Effector memory CD8-positive, alpha-beta T cell (primary cell): ENCODE measurements at places on chromosomes 12 and 14.

DNA sequence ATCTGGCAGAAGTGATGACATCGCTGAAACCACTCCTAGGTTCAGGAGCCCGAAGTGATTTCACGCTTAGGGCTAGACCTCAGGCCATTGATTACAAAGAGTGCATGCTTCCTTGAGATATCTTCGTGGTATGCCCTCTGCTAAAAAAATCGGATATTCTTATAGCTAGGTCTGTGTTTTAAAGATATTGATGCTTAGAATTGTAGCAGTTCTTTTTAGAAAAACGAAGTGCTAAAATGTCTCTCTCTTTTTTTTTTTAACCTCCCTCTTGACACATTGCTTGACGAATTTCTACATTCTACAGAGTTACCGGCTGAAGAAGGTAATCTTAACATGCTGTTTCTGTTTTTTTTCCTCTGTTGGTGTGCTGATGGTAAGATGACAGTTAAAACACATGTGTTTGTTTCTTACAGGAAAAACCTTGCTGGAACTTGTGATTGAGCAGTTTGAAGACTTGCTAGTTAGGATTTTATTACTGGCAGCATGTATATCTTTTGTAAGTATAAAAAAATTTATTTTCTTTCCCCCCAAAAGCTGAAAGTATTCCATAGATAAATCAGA, 1.3 kb downstream of the ATP2A2 start:
- no peak for DNase-seq

DNA sequence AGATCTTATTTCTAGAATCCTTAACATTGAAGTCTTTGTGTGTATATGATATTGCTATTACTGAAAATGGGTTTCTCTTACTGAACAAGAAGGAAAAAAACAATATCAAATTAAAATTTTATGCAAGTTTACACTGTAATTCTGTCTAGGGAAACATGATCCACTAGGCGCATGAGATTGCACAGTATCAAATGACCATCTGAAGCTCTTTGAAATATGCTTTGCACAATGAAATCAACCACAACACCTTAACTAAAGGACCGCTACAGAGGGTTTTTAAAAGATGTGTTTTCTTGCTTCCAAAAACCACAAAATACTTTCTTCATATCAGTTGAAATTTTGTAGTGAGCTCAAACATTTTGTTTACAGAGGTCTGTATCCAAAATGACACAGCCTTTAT, 15.1 kb upstream of the KERA start:
- DNase-seq = no peak

DNA sequence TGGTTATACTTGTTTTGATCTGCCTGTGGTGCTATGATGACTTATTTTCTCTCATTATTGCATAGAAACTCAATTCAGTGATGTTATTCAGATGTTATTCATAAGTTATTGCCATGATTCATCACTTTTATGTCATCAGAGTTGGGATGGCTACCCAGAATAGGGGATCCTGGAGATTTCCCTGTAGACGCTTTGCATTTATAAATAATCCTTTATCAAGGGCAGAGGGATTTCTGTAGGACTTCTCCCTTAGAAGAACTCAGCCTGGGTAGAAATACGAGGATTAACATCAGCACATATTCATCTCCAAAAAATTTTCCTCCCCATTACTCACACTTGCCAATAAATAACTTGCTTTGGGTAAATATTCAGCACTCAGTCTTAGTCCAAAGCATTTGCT, 4.9 kb downstream of the GPRC5A start:
- DNase-seq = no peak

GRCh38 chr12:116620124-116620491, 60.9 kb downstream of the MAP1LC3B2 start:
- no peak for DNase-seq

DNA sequence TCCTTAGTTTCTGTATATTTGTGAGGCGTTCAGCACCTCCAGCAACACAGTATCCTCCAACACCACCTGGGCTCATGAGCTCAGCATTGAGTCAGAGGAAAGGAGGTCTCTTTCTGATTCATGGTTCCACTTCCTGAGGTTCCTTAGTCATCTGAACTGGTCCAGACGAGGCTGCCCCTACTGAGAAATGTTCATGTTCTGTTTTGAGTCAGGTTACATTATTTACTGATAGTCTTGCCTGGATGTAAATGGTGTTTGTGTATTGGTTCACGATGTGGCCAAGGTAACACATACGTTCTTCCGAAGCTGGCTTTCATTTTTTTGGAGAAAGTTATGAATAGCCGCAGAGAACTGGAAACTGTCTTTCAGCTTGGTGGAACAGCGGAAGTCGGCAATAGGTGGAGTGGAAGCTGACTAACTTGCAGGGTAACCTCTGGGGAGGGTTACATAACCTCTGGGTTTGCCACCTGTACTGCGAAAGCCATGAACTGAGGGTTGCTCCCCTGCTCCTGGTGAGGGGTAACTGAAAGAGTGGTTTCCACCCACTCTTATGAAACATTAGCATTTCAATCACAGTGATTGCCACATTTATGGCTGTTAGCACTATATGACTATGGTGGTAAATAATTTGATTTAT, 42.2 kb upstream of the MANSC4 start:
- DNase-seq = peak; percentile 48

DNA sequence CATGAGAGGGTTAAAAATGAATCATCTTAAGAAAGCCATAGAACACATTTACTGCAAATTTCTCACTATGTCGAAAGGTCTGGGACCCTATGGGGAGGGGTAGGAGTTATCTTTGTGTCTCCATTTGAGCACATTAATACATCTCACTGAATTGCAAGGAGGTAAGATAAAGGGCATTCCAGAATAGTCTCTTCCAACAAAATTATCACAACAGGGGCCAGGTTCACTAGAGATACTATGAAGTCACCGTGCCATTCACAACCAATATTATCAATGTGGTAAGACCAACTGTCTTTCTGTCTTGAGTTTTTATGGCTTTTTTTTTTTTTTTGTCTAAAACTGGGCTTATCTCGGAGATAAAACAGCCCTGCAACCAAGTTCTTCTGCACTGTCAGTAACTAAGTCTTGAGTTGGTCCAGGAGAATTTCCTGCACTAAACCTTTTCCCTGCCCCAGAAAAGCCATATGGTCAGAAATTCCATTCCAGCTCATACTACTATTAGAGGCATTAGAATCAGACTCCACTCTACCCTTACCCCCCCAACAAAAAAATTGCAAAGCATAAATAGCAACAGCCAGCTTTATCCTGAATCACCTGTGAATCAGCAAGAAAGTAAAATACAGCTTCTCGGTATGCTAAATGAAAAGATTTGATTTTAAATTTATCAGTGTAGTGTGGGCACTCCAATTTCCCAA, 79.7 kb downstream of the PTPRR start:
- no peak for DNase-seq

- no peak for DNase-seq
Observed at GRCh38 chr14:90892970-90893369, 76.7 kb upstream of the TTC7B start.

DNA sequence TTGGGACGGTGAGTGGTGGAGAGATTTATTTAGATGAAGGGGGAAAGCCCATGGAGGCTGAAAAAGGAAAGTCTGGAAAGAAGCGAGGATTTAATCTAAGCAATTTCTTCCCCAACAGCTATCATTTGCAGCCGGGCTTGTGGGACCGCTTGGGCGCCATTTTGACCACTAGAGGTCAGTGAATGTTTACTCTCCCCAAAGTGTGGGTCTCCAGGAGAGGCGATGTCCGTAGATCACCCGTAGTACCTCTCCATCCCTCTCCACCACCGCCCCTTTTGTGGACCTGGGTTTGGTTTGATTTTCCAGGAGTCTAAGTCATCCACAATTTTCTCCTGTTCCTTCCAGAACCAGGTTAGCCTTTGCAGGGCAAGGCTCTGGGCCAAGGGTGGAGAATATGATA, 91.2 kb upstream of the PARP11 start:
- no peak for DNase-seq

DNA sequence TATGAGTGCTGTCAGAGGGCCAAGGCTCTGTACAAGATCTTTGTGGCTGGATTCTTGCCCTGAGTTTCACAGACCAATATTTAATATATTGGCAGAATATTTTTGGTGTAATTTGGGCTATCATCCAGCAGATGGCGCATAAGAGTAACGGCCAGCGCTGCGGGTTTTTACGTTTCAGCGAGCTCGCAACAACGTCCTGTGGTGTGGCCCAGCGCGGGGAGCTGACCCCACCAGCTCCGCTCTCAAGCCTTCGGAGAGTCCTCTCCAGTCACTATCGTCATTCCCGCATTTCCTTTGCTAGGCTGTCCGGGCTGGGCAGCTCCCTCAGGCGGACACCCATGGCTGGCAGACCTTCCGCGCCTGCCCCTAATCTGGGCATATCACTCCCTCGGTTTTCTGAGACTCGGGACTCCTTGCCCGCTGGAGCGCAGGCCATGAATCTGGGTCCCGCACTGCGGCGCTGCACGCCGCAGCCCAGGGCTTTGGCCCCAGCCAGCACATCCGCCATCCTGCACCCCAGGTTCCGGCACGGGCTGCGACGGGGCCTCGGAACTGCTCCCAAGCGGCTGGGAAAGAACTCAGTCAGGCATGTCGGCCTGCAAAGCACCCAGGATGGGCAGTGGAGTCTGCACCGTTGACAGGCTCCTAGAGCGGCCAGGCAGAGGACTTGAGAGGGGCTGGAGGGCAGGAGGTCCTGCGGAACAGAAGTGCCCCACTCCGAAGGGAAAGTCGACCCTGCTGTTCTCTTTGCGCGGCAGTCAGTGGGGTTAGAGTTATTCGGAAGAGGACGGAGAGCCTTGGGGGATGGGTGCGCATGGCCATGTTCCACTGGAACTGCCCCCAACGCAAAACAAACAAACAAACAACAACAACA, 18.4 kb downstream of the OLR1 start:
- DNase-seq = peak; percentile 69

DNA sequence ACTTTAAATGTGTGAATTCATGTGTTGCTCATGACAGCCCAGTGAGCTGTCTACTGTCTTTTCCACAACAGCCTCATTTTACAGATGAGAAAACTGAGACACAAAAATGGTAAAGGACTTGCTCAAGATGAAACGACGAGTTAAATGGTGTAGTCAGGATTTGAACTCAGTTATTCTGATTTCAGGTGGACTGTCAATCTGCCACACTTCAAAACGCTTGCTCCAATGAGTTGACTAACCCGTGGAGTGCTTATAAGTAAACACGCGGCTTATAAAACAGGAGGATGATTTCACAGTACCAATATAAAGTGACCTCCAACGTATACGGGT, 652 bp upstream of the POLE2 start:
- DNase-seq = no peak

DNA sequence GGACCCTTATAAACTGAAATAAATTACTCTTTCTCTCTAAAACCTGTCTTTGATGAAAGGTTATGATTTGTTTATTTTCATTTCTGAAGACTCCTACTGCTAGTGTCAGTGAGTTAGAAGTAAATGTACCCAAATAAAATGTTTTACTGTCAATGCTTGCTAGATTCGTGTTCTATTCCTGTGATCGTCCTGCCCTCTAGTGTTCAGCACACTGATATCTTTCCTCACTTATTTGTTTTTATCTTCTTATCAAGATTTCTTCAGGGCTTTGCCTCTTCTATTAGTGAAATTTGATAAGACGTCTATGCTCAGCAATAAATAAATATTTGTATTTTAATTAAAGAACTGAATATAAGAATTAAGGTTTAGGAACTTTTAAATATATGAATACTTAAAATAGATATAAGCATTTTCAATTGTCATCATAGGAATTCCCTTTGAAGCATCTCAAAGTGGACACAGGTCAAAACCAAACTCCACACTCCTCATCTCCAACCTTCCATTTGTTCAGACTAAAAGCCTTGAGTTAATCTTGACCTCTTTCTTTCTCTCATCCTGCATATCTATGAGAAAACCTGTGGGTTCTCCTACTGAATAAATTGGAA, 75.8 kb downstream of the C12orf50 start:
- no peak for DNase-seq

DNA sequence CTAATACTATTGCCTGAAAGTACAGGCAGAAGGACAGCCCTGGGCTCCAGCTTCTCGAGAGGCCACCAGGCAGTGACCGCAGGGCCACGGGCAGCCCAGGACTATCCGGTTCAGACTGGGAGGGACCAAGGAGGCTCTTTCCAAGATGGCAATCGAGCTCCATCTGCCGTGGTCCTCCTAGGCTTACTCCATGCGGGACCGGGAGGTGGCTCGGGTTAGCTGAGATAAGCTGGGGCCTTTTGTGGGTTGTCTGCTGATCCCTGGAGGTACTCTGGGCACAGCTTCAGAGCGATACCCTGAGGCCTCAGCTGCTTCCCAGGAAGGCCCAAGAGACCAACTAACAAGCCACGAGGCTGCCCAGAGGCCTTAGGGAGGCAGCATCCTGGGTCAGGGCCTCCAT, 33.1 kb downstream of the SNRNP35 start:
- no peak for DNase-seq

DNA sequence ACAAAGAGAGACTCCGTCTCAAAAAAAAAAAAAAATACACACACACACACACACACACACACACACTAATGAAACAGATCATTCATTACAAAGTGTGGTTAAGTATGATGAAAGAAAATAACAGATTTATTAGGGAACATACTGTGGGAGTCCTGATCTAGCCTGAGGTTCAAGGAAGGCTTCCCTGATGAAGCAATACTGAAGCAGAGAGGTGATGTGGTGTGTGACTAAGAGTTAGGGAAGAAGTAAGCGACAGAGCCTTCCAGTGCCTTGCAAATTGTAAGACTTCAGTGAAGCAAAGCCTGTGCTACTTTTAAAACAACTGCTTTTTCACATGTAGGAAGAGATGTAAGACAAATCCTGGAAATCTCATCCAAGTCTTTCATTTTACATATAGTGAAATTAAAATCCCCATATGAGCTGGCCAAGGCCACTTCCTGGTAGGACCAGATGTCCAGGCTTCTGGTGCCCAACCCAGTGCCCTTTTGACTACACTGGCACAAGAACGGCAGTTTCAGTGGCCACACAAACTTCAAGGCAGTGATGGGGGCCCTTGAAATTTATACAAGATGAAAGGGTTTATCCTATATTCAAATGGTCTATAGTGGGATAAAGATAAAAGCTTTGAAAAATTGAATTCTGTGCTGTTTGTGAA, 86.2 kb downstream of the STON2 start:
- no peak for DNase-seq

DNA sequence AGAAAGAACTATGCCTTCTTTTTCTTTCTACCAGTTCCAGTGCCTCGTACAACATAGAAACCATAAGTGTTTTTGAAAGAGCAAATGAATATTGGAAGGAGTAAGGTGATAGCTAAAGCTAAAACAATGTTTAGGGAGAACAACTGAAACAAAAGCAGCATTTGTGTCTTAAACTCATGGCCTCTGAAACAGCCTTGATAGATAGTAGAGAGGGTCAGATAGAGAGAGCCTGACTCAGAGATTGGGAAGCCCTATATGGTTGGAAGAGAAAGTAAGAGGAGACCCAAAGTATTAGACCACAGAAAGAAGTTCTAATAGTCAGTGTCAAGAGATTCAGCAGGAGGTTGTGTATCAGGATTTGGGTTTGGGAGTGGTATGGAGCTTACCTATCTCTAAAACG, 79.6 kb upstream of the IFNG-AS1 start:
- DNase-seq = no peak
